NCI-H2081 treated with DMSO at 0.1 percent for 48 hours (cell line): ENCODE measurements at places on chromosomes 16 and 17.

DNA sequence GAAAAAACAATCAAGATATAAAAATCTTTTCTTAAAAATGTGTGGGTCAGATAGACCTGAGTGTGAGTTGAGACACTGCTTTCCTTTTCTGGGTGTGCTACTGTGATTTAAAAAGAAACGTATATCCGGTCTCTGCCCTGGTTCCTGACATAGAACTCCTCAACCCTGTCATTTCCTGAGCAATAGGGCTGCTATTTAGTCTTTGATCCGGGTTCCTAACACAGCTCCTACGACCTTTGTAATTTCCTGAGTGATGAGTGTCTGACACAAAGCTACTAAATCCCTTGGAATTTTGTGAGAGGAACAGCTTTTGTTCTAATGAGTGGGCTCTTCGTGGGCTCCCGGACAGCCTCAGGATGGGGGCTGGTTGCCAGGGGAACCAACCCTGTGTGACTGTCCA is 93.9 kb upstream of the FA2H start:
- no peak for DNase-seq

- DNase-seq: no peak
Measured at GRCh38 chr16:77336637-77337036, 98.2 kb downstream of the ADAMTS18 start.

DNA sequence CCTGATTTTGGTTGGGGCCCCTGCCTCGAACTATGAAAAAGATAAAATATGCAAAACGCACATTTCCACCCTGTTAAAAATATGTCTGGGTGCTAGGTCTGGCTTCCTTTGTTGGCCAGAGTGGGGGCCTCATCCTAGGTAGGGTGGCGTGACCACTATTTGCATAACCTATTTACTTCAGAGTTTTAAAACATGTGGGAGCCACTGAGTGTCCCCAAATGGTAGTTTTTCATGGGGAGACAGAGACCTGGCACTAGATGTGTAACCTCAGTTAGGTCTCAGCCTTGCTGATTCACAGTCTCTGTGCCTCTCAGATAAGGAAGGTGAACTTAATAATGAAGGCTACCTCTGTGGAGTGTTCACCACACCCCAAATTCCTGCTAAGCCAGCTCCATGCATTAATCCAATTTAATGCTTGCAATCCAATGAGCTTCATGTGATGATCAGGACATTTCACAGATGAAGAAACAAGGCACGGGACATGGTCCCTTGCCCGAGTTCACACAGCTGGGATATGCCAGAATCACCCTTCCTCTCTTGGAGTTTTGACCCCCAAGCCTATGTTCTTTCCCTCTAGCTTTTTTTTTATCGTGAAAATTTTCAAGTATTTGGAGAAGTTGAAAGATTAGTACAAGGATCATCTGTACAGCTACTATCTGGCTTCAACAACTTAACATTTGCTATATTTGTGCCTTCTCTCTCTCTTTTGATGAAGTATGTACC is 103.4 kb downstream of the IRF8 start:
- DNase-seq: no peak

DNA sequence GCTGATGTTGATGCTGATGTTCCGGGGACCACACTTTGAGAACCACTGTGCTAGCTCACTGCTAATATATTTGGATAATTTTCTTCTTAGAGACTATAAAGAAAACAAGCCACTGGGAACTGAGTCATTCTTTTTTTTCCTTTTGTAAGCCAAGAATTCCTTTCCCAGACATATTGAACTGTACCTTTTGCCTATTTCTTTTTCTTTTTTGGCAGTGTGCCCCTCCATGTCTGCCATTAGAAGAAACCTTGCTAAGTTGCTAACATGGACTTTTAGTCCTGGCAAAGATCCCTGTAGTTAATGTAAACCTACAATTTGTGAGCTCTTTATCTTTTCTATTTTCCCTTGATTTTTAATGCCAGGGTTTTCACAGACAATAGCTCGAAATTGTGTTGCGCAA is 17.3 kb upstream of the ERCC4 start:
- DNase-seq: no peak

- no peak for DNase-seq
Measured at GRCh38 chr17:3440451-3440850, 6.8 kb upstream of the OR1E2 start.

GRCh38 chr17:69525920-69526841 is 111.7 kb downstream of the MAP2K6 start:
- DNase-seq: no peak

DNA sequence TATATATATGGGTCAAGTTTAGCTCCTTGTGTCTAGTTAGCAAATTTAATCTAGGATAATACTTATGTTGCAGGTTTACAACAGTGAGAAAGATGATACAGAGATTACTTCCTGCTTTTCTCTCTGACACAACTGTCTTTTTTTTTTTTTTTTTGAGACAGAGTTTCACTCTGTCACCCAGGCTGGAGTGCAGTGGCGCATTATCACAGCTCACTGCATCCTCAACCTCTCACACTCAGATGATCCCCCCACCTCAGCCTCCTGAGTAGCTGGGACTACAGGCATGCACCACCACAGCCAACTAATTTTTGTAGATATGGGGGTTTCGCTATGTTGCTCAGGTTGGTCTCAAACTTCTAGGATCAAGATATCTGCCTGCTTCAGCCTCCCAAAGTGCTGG is 706.9 kb upstream of the SOX9 start:
- no peak for DNase-seq

DNA sequence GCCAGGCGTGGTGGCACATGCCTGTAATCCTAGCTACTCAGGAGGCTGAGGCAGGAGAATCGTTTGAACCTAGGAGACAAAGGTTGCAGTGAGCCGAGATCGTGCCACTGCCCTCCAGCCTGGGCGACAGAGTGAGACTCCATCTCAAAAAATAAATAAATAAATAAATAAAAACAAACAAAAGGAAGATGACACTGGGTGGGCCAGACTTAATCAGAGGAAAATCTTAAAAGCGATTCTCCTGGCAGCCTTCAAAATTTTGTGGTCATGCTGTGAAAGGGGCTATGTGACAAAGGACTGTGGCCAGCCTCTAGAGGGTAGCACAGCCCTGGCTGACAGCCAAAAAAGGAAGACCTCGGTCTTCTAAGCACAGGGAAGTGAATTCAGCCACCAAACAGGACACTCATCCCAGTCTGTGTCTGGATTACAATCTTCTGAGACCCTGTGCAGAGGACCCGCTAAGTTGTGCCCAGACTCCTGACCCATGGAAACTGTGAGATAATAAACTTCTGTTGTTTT is 391.1 kb downstream of the CNTNAP4 start:
- no peak for DNase-seq

DNA sequence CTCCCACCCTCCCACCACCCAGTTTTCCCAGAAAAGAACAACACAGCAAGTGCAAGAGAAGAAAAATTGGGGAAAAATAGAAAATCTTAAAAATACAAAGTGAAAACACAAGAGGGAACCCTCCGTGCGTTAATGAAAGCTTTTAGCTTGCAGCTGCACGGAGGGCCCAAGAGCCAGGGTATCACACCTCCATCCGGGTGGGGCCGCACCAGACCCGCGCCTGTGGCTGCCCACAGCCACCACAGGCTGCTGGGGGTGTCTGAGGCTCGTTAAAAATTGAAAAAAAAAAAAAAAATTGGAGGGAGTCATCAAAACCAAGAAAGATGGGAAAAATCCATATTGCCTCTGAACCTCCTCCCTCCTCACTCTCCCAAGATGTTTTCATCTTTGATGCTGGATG is 18.6 kb downstream of the ENGASE start:
- DNase-seq: no peak

- no peak for DNase-seq
Measured at GRCh38 chr16:11560701-11561453, 25.8 kb downstream of the LITAF start.
